ENCODE measurements at places on chromosomes 12 and 14.

GRCh38 chr14:91302391-91302790 lies 57.9 kb upstream of the GPR68 start:
- no peak for DNase-seq

GRCh38 chr12:108616941-108617858 lies 16.5 kb downstream of the SELPLG start:
- no peak for DNase-seq

GRCh38 chr14:54640506-54640905 lies 73.6 kb downstream of the SAMD4A start:
- no peak for DNase-seq

DNA sequence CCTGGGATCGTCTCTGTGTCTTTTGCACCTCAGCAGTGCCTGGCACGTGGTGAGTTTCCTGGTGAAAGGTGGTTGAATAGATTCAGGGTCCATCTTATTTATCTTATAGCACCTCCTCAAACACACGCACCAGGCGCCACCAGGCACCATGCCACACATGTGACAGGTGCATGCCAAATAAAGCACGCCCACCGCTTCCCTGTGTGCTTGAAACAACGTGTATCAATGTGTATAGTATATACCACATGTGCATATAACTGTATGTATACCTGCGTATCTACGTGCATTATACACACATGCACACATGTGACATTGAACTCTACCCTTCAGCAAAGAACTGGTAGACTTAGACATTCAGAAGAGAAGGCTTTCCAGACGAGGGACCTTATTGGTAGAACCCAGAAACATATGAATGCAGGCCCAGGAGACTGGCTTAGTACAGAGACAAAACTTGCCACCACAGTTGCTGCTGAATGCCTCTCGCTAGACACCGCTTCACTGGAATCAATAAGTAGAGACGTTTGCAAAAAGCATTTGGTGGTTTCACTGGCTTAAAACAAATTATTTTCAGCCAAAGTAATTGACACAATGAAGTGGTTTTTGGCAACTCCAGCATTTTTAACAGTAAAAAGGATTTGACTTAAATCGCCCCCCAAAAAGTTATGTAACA lies 10.0 kb downstream of the EML1 start:
- DNase-seq, result no peak

DNA sequence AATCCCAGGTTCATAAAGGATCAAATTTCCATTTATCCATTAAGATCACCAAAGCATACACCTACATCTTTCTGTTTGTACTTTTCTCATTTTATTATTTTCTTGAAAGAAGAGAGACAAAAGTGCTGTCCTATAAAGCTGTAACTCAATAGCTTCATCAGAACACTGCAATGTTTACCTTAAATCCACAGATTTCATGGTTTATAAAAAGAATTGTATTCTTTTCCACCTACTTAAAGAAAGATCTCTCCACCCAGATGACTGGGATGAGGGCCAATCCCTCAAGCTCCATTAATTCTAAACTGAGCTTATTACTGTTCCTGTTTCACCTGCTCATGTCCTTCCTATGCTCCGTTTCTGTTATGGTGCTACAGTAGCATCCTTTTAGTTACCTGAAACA lies 470.6 kb downstream of the BCAT1 start:
- no peak for DNase-seq

DNA sequence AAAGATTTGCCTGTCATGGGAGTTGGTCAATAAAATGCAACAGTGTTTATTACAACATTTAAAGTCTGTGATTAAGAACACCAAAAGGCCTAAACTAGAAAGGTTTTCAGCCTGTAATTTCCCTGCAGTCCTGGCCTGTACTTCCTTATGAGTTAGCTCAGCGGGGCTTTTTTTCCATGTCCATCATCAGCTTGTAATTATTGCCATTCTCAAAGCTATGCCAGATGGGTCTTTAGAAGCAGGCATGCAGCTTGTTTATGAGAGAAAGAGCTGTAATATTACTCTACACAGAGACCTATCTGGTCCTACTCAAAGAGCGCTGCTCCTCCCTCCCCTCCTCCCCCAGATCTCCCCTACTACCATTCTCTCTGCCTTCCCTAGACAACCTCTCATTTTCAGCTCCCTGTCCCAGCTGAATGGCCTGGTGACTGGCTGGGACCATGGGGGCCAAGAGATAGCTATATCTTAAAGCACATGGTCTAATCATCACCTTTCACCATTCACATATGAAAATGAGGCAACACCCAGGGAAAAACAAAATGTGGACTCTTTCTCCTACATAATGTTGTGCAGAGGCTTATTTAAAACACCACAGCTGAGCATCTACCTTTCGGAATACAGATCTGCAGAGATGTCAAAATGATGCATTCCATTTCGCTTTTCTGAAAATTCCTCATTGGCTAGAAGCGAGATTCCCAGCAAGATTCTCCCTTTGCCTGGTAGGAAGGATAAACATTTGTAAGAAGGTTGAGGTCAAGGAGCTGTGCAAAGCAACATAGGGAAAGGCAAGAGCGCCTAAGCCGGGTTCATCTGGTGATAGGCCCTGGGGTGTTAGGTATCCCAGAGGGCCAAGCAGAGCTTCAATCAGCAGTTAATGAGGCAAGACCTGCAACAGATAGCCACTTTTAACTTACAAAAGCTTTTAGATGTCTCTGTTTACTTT lies 209.7 kb upstream of the CDKN3 start:
- DNase-seq, result no peak

GRCh38 chr12:25056486-25057130 lies 107.7 kb upstream of the BCAT1 start:
- DNase-seq, result no peak

GRCh38 chr12:67774983-67775587 lies 126.5 kb downstream of the DYRK2 start:
- peak; percentile 61 for DNase-seq

DNA sequence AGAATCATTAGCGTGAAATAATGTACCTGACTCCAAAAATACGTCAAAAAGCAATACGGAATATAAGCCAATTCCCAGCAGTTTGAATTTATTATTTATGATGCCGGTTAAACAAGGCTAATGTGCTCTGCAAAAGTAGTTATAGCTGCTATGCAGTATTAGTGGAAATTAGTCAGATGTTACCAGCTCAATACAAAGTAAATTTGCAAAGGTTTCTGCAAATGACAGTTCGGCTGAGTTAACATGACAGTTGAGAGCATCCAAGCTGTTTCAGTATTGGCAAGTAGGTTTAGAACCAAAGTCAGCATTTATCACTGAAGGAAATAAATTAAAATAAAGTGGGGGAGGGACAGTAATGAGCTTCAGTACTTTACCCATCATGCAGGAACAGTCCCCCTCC lies 1665.8 kb upstream of the FLRT2 start:
- no peak for DNase-seq

DNA sequence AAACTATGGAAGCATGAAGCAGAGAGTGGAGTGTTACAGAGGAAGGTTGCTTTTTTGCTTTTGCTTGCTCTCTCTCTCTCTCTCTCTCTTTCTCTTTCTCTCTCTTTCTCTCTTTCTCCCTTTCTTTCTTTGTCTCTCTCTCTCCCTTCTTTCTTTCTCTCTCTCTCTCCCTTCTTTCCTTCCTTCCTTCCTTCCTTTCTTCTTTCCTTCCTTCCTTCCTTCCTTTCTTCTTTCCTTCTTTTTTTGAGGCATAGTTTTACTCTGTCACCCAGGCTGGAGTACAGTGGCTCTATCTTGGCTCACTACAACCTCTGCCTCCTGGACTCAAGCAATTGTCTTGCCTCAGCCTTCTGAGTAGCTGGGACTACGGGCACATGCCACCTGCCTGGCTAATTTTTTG lies 7.6 kb downstream of the ARHGDIB start:
- DNase-seq, result no peak

DNA sequence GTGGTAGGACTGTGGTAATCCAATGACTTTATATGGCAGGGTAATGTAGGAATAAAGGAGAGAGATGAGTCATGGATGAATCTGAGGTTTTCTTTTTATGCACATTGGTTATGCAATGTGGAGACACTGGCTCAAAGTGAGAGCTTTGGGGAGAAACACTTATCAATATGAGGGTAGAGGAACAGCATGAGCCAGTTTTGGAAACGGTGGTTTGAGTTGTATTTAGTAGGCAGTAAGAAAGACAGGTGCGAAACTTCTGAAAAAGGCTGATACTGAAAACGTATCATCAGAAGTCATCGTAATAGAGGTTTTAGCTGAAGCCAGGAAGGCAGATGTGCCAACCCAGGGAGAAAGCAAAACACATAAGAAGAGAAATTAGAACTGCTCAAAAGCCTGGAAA lies 854.8 kb upstream of the SEL1L start:
- DNase-seq, result no peak

DNA sequence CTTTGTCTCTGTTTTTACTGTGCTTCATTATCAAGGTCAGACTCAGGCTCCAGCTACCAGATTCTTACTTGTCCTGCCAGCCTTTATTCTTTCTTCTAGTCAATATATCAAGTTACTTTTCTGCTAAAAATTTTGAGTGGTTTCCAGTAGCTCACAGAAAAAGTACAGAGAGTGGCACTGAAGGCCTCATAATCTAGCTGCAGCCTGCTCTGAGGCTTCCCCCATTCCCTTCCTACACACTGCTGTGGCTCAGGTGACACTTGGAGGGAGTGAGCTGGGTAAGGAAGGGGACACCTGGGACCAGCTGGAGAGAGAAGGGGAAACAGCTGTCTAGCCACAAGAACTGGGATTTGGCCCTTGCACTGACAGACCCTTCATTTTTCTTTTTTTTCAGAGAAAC lies 25.4 kb downstream of the TTC6 start:
- DNase-seq, result no peak

DNA sequence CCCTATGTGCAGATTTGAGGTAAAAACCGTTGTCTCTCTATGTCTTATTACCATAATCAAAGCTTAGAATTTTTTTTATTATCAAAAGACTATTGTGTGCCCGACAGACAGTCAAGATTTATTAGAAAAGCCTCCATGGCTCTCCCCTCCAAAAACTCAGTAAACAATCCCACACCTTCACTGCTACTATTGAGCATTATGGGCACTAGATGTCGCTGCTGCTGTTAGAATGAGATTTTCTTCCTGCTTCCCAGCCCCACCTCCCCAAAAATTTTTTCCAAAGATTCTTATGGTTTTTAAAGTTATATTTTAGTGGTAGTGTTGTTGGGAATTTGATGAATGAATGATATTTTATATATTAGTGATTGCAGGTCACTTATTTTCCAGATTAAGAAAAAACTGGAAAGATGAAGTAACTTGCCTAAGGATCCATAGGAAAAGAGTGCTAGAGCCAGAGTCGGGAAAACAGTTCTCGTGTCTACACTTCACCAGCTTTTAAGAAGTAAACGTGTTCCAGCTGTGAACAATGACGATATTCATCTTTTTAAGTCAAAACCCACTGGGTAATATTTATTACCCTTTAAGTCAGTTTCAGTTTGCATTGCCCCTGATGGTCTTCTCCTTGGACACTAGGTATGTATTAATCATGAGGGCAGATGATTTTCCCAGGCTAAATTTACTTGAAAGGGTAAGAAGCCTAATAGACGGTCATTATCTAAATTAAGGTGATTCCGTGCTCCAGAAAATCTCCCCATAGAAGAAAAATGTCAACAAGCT lies 12.2 kb upstream of the FOXG1 start:
- peak; percentile 44 for DNase-seq

DNA sequence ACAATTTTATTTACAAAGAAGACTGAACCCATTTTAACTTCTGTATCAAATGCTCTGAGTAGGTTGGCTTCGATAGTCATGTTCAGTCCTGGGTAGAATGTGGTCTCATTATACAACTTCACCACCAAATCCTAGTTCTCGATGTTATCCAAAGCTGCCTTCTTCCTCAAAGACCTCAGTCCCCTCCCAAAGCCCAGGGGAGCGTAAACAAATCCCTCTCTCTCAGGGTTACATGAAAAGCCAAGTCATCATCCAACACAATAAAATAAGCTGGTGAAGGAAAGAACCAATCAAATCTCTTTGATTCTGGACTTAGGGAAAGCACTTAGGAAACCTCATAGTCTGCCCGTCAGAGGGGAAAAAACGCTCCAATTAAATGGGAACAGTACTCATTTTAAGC lies 9.1 kb downstream of the PTCSC3 start:
- DNase-seq, result no peak

DNA sequence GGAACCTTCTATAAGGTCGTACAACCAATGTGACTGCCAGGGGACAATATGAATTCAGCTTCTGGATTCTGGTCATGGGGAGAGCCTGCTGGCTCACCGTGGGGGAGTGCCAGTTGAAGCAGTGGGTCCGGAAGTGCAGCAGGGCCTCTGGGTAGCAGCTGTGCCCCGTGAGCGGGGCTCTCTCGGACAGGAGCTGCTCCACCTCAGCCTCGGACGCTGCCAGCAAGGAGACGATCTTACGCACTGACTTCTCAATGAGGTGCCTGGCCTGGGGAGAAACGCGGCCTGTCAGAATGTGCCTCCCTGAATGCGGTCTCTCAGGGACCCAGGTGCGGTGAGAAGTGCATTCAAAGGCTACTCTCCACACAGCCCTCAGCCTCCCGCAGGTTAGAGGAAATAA lies 42.0 kb downstream of the LGMN start:
- DNase-seq, result no peak

DNA sequence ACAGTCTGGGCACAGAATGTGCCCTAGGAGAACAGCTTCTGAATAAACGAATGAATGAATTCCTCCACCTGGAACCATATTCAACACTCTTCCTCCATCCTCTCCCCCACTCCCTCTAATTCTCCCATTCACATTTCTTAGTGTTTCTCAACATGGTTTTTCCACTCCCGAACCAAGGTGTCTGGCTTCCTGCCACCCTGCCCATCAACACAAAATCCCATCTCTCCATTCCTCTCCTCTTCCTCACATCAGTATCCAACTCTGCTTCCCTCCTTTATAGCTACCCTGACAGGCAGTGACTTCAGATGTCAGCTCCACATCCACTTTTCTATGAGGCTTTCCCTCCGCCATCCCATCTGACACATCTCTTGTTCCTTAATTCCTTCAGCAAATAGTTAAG lies 2.9 kb downstream of the TNFRSF1A start:
- no peak for DNase-seq
